GM13977 (cell line): ENCODE measurements at places on chromosomes 3 and 15.
A peak's percentile ranks its signal among the peaks of the same experiment; 100 is the strongest.

- no peak for DNase-seq
These were observed 12.4 kb upstream of the CACNA2D2 start for GRCh38 chr3:50515565-50516439.

- no peak for DNase-seq
These were observed 117.3 kb upstream of the NEO1 start for GRCh38 chr15:72934921-72935320.

DNA sequence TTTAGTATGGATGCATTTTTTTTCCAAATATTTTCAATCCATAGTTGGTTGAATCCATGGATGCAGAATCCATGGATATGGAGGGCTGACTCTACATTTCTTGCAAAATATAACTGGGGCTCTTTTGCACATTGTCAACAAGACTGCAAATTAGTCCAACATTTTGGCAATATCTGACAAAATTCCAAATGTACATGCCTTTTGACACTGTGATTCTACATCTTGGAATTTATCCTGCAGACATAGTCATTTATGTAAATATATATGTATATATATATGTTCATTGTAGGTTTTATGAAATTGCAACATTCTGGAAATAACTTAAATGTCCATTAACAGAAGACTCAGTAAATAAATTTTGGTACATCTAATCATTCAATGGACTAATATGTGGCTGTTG lies 203.0 kb downstream of the THRB start:
- no peak for DNase-seq

DNA sequence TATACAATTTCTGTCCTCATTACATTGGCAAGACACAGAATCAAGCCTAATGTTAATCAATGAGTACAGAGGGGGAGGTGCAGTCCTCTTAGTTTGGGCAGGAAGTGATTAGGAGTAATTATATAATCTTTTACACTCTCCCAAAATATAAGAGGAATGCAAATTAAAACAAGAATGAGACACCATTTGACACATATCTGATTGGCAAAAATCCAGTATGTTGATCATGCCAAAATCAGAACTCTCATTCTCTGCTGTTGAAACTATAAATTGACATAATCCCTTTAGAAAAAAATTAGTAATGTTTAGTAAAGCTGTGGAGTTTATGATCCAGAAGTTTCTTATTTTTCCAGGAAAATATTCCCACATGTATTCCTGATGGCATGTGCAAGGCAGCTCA lies 373.4 kb downstream of the EPHA6 start:
- DNase-seq = no peak

DNA sequence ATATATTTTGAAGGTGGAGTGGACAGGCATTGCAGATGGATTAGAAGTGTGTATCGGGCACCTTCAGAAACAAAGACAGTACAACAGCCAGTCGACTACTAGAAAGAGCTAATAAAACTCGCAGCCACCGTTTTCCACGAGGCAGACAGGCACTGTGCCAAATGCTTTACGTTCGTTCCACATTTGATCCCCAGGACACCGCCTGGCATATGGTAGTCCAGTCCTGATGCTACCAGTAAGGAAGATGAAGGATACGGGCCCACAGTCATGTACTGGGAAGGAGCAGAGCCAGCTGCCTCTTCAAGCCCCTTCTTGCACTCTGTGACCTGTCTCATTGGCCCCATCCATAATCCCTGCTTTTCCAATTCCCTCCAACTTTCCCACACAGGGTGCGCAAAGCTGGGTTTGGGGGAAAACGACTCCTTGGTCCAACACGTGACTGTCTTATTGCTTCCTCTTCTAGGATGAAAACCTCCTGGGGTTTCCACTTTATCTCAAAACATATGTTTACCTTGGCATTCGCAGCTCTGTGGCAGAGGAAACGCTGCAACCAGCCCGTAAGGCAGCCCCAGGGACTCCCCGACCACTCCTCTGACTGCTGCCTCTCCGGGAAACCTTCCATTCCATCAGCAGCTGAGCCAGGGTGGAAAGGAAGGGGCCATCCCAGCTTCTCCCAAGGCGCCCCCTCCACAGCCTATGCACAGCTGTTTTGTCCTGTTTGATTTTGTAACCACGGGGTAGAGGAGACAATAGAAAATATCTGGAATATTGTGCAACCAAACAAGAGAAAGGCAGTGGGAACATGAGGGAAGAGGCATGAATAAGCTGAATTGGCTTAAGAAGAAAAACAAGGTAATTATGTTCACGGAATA lies 107.4 kb downstream of the ADAMTS17 start:
- no peak for DNase-seq

DNA sequence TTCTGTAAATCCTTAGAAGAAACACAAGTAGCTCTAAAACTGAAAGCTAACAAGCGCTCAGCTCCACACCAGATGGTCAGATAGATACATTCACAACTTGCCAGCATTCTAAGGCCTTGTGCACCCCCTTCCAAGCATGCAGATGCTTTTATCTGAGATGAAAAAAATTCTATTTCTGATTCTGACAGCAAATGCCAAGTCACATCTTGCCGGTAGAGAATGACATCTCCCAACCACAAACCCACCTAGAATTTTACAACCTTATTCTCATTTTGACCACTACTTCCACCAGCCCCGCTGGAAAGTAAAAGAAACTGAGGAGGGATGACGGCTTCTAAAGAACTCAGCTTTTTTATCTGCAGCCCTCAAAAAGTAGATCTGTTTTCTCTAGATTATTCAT lies 57.7 kb downstream of the SUMF1 start:
- DNase-seq = peak; percentile 21

DNA sequence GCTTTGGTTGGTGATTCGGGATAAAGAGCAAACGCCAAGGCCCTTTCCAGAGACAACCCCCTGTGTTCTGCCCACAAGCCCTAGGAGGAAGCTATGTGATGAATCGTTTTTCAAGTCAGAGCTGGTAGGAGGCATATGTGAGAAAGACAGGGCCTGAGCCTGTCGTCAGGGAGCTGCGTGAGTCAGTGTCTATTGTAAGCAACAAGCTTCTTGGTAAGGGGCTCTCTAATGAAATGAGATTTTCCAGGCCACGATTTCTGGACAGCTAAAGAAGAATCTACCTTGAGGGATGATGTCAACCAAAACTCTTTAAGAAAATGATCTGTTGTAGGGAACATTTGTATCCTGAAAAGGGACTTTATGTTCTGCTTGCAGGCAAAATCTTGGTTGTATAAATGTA lies 318.9 kb upstream of the IL12A start:
- DNase-seq = no peak
